ENCODE measurements at places on chromosomes 6 and 20. TPM values are rescaled to one million over a fixed set of nuclear protein-coding genes. Genes with fewer than 3 reads are reported as not detected.

NRN1 gene
- total RNA-seq: 37.3 TPM

HEY2 gene
- not detected for total RNA-seq

MEI4 gene
- total RNA-seq: not detected

TBX18 gene
- total RNA-seq: 0.48 TPM

NCOA5 gene
- 18.1 TPM for total RNA-seq

PDE10A gene
- total RNA-seq: 2.1 TPM

CTCFL gene
- total RNA-seq: not detected

COX4I2 gene
- not detected for total RNA-seq

SNAI1 gene
- total RNA-seq: 10.5 TPM

DNA sequence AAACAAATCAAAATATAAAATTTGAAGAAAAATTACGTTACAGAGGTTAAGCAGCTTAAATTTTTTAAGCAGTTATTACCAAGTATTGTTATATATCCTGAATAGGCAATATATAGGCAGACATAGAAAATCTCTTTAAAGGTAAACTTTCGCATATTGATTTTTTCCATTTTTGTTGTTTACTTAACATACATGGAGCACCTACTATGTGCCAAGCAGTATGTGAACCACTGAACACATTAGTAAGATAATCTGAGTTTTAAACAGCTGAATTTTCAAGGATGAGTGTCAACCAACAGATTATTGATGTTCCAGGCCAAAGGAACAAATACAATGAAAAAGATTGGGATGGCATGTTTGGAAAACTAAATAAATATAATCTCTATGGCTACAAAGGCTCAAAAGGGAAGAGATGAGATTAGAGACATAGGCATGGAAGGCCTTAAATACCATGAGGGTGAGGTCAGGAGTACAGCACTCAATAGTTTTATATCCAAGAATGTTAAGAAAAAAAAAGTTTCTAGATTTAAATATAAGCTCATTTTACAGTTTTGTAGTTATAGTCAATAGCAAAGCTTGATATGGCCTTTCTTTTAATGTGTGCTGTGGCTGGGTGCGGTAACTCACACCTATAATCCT lies 277.5 kb downstream of the PTPRK start:
- no peak for DNase-seq

GRCh38 chr6:5746053-5746758 lies 260.5 kb downstream of the NRN1 start:
- DNase-seq: no peak

DNA sequence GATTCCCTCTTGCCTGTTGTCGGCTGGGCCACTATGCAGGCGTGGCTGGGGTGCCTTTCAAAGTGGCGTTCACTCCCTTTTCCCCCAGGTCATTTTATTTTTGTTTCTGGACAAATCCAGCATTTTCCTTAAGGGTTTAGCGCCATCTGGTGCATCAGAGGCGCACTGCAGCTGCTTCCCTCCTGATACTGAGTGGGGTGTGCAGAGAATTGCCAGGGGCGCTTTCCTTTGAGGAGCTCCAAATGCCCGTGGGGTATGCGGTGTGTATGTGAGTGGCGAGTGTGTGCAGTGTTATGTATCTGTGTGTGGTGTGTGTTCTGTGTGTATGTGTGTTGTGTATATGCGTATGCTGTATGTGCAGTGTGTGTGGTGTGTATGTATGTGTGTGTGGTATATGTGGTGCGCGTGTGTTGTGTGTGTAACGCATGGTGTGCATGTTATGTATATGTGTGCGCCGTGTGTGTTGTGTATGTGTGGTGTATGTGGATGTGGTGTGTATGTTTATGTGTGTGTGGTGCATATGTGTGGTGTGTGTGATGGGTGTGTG lies 100.1 kb upstream of the AGPAT4 start:
- peak; percentile 27 for DNase-seq

GRCh38 chr6:4636881-4637224 lies 139.4 kb upstream of the CDYL start:
- DNase-seq: no peak

- DNase-seq: no peak
Observed at GRCh38 chr6:109987196-109987595, 9.1 kb downstream of the GPR6 start.

- no peak for DNase-seq
Observed at GRCh38 chr6:21664314-21665109, 71.0 kb downstream of the SOX4 start.

DNA sequence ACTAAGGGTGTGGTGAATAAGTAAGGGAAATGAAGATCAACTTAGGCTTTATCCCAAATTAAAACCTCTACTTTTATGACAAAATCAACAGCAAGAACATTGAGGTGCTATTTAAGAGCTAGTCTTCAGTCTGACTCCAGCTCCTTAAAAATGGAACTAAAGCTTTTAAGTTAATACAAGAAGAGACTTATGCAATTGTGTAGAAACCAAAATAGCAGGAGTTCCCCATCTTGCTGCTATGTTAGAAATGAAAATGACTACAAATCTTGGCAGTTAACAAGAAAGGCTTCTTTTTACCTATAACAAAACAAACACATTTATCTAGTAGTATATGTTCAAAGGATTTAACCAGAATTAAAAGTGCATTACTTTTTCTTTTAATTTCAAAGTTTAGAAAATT lies 25.7 kb downstream of the HMGN3 start:
- no peak for DNase-seq

DNA sequence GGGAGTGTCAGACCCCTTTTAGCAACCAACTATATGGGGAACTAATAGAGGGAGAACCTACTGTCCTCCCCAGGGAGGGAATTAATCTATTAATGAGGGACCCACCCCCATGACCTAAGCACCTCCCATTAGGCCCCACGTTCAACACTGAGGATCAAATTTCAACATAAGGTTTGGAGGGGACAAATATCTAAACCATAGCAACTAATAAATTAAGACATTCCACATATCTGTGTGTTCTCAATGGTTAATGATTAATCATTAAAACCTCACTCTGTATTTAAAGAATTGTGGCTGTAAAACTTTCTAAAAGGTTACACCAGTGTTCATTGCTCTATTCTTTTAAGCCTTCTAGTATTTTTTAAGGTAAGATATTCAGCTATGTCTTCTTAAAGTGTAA lies 500.4 kb upstream of the SULF2 start:
- no peak for DNase-seq

GRCh38 chr20:62418709-62419487 lies 8.4 kb downstream of the RBBP8NL start:
- no peak for DNase-seq

- no peak for DNase-seq
Observed at GRCh38 chr20:61052776-61053442, 199.2 kb upstream of the CDH4 start.

DNA sequence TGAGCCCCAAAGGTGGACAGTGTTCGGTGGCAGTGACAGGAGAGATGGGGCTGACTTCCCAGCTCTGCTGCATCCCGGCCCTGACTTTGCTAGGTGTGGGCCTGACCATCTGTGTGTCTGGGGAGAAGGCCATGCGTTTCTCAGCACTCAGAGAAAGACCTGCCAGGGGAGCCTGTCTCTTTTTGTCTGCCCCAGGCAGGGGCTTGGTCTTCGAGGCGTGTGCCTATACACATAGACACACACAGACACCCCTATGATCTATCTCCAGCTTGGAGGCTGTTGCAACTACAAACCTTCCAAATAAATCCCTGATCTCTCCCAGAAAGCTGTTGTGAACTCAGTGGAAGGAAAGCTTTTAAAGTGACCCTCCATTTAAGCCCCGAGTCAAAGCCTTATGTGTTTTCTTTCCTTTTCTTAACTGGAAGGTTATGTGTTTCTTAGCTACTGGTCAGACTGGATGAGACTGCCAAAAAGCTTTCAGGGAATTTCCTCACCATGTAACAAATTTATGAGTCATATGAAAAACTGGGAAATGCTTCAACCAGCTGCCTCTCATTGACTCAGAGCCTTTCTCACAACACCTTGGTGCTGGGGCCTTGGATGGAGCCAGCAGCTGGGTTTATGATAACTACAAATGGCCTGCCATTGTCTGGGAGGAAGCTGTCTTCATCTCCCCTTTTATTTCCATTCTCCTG lies 102.6 kb downstream of the CDC5L start:
- peak; percentile 88 for DNase-seq

DNA sequence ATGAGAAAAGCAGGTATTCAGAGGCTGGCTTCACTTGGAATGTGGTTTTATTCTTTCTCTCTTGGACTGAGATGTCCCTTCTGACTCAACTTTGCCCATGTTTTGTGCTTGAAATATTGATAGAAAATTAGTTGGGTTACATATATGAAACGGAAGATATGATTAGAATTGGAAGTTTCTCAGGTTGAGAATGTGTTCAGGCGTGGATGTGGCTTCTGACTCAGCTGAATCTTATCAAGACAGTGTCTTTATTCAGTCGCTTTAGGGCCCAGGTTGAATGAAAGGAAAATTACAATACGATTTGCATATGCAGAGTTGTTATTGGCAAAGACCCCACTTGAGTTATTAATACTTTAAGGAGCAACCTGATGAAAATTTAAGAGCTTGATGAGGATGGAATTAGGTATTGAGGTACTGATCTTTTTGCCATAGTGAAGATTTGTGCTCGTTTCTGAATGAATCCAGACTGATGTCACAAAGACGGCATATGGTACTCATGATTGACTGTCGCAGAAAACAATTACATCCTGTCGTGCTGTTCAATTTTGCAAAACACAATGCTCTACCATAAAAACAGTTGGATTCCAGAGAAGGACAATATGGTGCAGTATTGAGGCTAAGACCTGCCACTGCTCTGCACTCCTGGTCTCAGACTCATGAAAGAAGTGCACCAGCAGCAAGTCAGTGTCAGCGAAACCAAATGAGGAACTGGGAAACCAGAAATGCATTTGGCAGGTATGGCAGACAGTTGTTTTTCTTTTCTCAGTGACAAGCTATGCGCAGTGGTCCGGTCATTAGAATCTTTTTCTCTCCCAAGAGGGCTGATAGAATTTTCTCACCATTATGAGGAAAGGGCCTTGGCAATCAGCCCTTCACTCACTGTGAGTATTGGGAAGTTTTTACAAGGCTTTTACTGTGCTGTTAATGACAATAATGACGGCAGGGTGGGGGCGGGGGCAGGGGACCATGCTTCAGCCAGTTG lies 158.3 kb downstream of the DOK5 start:
- DNase-seq: no peak

DNA sequence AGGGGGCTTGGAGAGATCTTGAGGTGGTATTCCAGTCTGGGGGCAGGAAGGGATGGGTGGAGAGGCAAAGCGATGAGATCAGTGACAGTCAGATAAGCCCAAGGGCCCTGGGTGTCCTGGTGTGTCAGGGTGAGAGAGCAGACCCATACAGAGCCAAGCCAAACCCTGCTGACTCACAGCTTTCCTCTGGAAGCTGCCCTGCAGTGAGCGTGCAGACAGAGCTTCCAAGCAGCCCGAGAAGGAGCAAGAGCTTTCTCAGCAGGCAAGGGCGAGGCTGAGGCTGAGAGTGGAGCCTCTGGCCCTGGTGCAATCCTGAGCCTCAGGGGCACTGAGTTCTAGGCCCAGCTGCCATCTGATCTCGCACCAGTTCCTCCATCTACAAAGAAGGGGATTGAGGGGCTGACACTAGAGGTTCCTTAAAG lies 91.1 kb upstream of the HIVEP1 start:
- peak; percentile 85 for DNase-seq

GRCh38 chr6:159036673-159037072 lies 8.1 kb downstream of the TAGAP start:
- no peak for DNase-seq
